HTR-8/SVneo (cell line): ENCODE measurements at places on chromosomes 11 and 22.

GRCh38 chr11:115709297-115709696 lies 205.1 kb upstream of the CADM1 start:
- DNase-seq, result no peak

DNA sequence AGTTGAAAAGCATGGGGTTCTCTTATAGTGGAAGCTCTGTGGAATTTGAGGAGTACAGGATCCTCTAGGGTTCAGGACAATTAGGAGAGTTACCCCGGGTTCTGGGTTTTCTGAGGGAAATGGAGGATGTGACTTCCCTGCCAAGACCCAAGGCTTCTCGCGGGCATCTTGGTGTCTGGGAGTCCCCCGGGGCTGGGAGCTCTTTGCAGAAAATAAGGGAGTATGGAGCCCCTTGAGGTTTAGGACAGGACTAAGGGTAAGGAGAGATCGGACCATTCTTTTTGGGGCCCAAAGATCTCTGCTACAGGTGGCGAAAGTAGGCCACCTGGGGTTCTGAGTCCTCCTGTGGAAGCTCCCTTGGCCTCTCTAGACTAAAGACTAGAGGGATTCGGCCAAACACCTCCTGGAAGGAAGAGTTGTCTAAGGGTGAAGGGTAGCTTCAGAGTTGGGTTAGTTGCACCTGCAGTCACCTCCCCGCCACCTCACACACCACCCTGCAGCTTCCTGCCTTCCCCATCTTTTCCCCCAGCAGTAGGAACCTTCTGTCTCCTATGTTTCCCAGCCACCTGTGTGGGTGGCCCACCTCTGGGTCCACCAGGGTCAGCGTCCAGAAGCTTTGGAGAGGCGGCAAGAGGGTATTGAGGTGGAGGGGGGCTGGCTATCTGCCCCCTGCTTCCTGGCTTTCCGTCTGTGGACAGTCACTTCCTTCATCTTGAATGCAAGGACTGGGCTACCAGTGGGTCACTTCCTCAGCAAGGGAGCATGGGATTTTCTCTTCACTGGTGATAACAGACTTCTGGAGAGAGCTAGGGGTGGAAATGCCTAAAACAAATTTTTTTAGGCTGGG lies 908 bp downstream of the LIMK2 start:
- no peak for DNase-seq

DNA sequence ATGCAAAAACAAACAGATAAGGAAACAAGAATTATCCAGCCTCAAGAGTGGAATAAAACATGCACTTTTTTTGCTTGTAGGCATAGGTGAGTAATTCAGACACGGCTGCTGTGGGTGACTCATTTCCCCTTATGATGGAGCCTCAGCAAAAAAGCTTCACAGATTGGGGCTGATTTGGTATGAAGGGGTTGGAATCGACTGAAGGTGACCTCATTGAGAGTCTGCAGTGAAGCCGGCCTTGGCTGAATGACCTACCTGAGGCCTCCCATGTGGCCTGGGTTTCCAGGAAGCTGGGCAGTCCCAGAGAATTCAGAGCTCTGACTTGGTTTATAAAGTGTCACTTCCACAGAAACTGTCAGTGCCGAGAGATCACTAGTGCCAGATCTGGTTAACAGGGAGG lies 34.2 kb upstream of the VPREB1 start:
- no peak for DNase-seq

DNA sequence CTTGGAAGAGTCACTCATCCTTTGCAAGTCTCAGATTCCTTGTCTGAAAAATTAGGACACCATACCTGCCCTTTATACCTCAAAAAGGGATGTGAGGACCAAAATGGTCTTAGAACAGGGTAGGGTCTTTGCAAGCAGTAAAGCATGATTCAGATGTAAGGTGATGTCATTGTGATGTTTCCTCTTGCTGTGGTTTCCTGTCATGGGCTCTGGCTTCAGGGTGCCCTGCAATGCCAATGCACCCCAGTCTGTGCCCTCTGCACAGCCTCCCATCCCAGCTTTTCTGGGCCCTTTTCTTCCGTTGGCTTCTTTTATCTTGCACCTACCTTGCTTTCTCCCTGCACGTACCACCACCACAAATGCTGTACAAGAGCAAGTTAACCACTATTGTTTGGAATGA lies 87.8 kb upstream of the NNMT start:
- no peak for DNase-seq

DNA sequence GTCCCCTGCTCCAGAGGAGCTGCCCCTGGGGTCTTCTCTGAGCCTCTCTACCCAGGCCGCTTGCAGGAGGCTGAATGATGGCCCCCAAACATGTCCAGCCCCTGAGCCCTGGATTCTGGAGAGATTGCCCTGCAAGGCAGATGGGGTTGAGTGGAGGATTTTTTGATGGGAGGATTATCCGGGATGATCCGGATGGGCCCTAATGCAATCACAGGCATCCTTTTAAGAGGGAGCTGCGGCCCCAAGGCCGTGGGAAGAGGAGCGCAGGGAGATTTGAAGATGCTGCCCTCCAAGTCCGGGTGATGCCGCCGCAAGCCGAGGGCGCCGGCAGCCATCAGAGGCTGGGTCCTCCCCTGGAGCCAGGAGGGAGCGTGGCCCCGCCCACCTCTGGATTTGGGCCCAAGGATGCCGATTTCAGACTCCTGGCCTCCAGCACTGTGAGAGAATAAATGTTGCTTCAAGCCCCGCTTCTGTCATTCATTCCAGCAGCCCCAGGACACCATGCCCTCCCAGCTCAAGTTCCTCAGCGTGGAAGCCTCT lies 66.0 kb downstream of the WNT7B start:
- DNase-seq, result no peak

- no peak for DNase-seq
These were observed 2.7 kb downstream of the REXO2 start for GRCh38 chr11:114441921-114442320.

- DNase-seq, result no peak
These were observed 310.2 kb downstream of the DLG2 start for GRCh38 chr11:85316967-85317366.

- DNase-seq, result no peak
These were observed 438.9 kb downstream of the TBC1D22A start for GRCh38 chr22:47201186-47201995.

- DNase-seq, result no peak
These were observed 87.1 kb upstream of the RAG2 start for GRCh38 chr11:36684840-36685801.

GRCh38 chr22:45934659-45935341 lies 42.2 kb downstream of the WNT7B start:
- peak; percentile 70 for DNase-seq

GRCh38 chr11:94272738-94273313 lies 31.6 kb upstream of the IZUMO1R start:
- no peak for DNase-seq

DNA sequence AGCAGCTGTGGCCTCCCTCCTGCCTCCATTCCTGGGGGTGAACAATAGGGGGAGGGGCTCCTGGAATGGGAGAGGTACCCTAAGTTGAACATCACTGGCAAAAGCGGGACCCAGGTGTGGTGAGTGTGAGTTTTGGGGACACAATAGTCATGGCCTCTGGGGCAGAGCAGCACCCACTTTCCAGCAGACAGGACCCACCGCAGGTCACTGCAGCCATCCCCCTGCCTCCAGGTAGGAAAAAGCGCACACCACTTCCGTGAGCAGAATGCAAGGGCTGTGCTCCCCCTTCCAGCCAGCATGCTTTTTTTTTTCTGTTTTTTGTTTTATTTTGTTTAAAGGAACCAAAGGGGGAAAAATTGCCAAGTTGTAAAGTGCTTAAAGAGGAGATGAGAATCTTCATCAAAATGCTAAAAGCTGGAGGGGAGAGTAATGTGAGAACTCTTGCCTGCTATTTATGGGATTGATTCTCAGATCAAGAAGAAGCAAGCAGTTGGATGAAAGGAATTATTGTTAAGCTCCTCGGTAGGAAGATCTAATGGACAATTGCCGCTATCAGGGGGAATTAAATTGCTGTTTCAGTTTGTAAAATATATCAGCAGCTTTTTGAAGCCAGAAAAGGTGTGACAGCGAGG lies 152.9 kb downstream of the FEZ1 start:
- DNase-seq, result no peak

GRCh38 chr22:19555651-19556050 lies 31.4 kb upstream of the CLDN5 start:
- no peak for DNase-seq

DNA sequence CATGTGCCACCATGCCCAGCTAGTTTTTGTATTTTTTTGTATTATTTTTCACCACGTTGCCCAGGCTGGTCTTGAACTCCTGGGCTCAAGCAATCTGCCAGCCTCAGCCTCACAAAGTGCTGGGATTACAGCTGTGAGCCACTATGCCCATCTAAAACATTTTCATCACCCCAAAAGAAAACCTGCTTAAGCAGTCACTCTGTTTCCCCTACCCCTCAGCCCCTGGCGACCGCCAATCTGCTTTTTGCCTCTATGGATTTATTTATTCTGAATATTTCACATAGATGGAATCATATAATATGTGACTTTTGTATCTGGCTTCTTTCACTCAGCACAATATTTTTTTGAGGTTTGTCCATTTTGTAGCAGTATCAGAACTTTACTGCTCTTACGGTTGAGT lies 18.6 kb upstream of the P2RY2 start:
- DNase-seq, result no peak

DNA sequence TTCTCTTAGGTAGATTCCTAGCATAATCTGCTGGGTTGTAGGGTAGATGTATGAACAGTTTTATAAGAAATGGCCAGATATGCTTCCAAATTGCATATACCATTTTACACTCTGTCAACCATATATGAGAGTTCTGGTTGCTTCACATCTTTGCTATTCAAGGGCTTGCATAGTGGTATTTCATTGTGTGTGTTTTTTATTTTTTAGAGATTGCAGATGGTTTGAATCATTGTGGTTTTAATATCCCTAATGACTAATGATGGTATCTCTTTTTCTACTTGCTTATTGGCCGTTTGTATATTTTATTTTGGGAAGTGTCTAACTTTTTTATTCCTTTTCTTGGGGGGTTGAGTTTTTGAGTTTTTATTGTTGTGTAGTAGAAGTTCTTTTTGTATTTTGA lies 26.9 kb downstream of the RNF214 start:
- DNase-seq, result no peak

DNA sequence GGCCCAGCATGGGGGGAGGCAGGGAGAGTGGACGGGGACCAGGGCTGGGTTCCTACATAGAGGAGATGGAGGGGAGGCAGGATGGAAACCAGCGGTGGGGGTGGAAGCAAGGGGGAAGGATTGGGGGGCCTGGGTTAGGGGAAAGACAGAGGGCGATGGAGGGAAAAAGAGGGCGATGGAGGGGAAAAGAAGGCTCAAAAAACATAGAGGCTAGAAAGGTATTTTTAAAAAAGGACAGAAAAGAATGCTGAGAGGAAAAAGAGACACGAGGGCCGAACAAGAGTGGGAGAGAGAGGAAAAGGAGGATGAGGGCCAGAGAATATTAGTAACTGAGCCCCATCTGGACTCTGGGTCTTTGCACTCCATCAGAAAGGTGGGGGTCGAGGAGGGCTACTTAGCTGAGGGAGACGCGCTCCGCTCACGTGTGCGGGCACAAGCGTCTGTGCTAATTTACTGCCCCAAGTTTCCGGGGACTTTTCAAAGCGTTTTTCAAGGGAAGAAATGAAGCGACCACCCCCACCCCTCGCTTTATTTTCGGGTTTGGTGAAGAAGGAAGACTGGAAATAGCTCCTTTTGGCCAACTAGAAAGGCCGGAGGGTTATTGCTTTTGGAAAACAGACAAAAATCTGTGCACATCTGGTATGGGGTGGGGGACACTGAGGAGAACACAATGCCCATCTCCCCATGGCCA lies 14.5 kb downstream of the PAX6 start:
- DNase-seq, result no peak

GRCh38 chr11:45655831-45656230 lies 9.6 kb downstream of the CHST1 start:
- no peak for DNase-seq

- DNase-seq, result no peak
These were observed 35.6 kb upstream of the GALNT18 start for GRCh38 chr11:11657218-11657955.

- DNase-seq, result no peak
These were observed 71.0 kb downstream of the PTPRJ start for GRCh38 chr11:48051217-48051830.

- peak; percentile 52 for DNase-seq
These were observed 7.5 kb downstream of the CRYBB1 start for GRCh38 chr22:26610072-26610958.

DNA sequence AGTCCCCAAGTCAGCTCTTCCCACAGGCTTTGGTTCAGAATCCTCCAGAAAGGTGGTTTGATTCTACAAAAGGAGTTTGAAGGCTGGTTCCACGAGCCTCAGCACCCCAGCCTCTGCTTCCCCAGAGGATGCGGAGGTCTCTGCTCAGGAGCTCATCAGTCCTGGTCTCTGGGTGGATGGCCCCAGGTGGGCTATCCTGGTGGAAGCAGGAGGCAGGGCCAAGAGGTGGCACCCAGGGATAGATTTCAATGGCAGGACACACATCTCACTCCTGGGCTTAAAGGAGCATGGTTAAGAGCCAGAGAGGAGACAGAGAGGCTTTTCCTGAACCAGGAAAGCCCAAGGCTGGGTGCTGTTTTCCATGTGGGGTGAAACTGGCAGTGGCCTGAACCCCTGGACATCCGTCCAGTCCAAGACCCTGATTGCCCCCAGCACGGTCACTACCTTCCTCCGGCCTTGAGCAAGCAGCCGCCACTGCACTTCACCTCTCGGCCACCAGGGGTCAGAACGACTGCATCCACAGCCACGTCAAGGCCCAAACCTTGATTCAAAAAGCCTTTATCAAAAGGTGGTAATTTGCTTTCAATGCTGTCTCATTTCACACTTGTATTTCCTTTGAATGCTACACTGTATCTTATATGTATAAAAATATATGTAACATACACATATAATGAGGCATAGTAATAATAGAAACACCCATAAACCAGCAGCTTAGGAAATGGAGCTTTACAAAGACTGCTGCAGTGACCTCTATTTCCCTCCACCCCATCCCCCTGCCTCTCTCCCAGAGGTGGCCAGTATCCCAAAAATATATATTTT lies 19.3 kb upstream of the FXYD2 start:
- DNase-seq, result peak; percentile 43

DNA sequence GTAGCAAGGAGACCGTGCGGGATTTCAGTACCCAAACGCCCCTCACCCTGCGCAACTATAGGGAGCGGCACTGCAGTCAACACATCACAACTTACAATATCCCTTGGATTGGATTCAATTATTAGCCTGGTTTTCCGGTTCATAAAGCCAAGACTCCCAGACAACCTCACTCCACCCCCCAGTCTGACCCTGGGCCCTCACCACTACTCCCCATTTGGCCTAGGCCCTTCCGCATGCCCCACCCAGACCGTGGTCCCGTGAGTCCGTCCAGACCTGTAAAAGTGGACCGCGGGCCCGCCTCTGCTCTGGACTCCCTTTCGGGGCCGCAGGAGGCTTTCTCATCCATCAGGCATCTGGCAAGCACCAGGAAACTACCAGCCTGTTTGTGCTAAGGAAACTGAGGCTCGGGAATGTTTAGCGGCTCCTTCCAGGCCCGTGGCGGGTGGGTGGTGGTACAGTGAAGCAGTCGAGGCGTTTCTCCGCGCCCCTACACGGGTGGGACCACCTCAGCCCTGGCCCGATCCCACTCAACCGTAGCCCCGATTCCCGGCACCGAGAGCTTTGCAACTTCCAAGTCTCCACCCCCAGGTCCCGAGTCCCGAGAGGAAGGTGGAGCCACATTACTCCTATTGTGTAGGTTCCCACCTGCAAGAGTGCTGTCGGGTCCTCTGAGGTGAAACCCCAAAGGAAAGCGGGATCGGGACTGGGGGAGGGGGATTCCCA lies 679 bp upstream of the DPP3 start:
- DNase-seq, result peak; percentile 85
